Right renal pelvis (tissue), 4 donors: ENCODE measurements at places on chromosomes 11 and 22. TPM values are rescaled to one million over a fixed set of nuclear protein-coding genes. Genes with fewer than 3 reads are reported as not detected.

The RFPL3 gene
- polyA plus RNA-seq, result not detected

The SAA4 gene
- polyA plus RNA-seq, result not detected

The OR2AT4 gene
- polyA plus RNA-seq, result not detected

The PPARA gene
- 27.2 TPM for polyA plus RNA-seq

The OR8A1 gene
- polyA plus RNA-seq, result 0.04 TPM

The GAB4 gene
- not detected for polyA plus RNA-seq

The SVIP gene
- polyA plus RNA-seq, result 44.3 TPM

- DNase-seq, result no peak
Measured at GRCh38 chr11:97764605-97765004, 1256.1 kb upstream of the CNTN5 start.

- DNase-seq, result no peak
Measured at GRCh38 chr11:118215262-118215661, 9.5 kb downstream of the JAML start.

GRCh38 chr22:27686534-27686933, 115.0 kb downstream of the MN1 start:
- no peak for DNase-seq

GRCh38 chr11:28243061-28243460, 134.9 kb downstream of the METTL15 start:
- no peak for DNase-seq

GRCh38 chr11:61833926-61834277, 5.8 kb downstream of the FADS2 start:
- DNase-seq, result no peak

GRCh38 chr22:30027169-30027568, 53.1 kb upstream of the HORMAD2 start:
- no peak for DNase-seq

DNA sequence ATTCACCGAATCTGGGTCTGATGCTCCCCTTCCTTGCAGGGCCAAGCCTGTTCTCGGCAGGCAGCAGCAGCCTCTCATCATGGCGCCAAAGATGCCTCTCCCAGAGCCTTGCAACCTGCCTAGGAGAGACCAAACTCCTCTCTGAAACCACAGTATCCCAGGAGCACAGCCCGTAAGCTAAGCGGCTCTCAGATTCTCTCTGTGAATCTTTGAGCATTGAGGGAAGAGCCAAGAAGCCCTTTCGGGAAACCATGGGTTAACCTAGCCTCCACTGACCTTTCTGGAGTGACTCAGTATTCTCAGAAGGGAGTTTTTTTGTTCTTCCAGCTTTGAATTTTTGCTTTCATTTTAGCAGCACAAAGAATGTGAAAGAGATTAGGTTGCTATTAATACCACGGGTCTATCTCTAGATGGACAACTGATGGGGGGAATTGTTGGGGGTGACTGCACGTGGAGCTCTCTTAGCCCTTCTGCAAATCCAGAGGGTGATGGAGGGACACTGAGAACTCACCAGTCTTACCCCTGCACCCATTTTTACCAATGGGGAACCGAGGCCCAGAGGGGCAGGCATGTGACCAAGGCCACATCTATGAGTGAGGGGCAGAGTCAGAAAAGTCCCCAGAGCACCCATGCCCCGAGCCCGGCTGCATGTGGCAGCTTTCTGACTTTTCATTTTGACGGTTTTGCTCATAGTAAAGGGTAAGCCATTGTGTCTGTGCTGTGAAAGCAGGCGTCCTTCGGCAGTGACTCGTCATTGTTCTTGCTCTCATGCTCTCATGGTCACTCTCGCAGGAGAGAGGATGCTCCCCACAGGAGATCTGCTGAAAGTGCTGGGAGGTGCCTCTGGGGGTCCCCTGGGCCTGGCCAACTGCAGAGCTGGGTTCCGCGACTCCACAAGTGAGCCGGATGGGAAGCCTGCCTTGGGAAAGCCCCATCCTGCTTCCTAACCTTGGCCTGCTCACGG, 36.0 kb downstream of the IRAG1 start:
- no peak for DNase-seq

DNA sequence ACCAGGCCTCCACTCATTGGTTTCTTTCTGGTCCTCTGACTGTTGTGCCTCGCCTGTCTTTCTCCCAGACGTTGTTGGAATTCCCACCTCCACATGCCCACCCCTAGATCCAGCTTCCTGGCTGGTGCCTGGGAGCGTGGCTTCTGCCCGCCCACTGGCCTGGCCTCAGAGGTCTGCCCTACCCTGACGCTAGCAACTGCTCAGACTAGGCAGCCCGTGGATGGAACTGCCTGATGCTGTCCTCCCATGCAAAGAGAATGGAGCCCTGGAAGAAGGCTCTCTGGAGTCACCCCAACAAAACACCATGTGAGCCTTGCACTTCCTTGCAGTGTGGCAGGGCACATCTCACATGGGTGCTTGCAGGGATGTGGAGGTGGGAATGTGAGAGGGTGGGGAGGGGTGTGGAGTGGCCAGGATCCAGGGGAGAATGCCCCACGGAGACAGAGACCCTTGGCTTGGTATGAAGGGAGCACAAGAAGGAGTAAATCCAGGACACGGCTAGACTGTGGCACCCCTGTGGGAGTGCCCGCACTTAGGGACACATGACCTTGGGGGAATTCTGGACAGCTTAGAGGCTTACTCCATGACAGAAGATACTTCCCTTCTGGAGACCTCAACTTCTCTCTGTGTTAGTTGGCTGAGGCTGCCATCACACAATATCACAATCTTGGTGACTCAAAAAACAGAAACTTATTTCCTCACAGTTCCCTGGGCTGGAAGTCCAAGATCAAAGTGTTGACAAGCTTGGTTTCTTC, 22.5 kb upstream of the ADA2 start:
- no peak for DNase-seq

DNA sequence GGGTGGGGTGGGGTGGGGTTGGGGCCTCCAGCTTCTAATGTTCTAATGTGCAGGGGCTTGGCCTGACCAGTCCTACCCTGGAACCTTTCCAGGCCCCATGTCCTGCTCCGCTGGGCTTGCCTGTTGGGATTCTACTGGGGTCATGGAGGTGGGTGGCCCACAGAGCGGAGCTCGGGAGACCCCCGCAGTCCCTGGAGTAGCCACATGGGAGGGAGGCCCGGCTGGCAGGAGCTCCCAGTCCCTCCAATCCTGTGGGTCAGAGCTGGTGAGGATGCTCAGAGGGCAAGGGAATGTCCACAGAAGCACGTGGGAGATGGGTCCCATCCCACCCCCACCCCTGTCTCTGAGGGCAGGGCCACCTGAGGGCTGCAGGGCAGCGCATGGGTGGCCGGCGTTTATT, 2.9 kb downstream of the SEPTIN5 start:
- no peak for DNase-seq

GRCh38 chr22:29623059-29623458, 19.6 kb downstream of the NF2 start:
- no peak for DNase-seq

- no peak for DNase-seq
Measured at GRCh38 chr11:33635161-33635560, 65.5 kb downstream of the C11orf91 start.

DNA sequence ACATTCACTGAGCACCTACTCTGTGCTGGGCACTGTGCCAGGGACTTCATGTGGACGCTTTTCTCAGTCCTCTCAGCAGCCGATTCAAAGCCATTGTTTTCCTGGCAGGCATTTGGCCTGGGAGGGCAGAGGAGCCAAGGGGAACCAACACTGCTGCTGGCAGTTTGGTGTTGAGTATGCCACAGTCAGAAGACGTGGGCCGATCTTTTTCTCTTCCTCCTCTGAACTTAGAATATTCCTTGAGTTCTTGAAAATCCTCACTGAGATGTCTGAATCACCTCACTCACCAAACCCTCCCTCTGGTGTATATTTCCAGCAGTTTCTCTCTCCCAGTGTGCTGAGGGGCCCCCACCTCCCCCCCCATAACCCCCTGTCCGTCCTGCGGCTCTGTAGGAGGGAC, 114.5 kb upstream of the CRYBB3 start:
- DNase-seq, result no peak
